ENCODE measurements at places on chromosomes 12 and 14. TPM values are rescaled to one million over a fixed set of nuclear protein-coding genes. Genes with fewer than 3 reads are reported as not detected.
A peak's percentile ranks its signal among the peaks of the same experiment; 100 is the strongest.

GRCh38 chr14:69715725-69716477 lies 51.0 kb upstream of the SRSF5 start:
- DNase-seq = no peak

- DNase-seq = no peak
These were observed 441 bp downstream of the E2F7 start for GRCh38 chr12:77064896-77065360.

DNA sequence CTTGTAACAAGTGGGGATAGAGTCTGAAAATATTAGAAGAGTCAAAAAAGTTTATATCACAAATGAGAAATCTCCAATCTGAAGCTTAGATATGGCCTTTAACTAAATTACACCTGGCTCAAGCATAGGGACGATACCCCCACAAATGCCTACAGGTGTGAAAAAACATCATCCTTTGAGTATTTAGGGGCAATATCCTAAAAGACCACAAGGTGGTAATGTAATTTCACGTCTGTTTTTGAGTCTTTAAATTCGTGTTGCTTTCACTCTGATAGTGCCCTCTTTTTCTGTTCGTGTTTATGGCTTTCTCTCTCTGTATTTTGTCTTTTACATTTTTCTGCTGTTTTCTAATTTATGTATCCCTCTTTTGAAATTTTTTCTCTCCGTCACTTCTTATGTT lies 84.3 kb downstream of the ETNK1 start:
- DNase-seq = no peak

GRCh38 chr12:19994968-19995367 lies 373.4 kb upstream of the PDE3A start:
- DNase-seq = no peak

DNA sequence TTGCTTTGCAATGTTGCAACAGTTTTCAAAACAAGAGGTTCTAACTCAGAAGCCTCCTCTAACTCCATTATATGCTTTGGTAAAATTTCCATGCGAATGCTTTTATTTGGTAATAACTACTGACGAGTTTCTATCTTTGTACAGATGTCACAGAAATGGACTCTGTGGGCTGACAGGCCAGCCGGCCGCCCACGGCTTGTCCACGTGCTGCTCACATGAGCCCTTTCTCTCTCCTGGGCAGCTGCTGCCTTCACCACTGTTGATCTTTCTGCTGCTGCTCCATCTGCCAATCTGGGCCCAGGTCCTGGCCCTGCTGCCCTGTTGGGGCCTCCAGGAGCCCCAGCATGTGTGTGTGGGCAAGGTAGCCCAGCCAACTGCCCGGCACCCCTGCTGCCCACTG lies 168.2 kb upstream of the TMEM132C start:
- DNase-seq = no peak

- no peak for DNase-seq
These were observed 174.8 kb downstream of the PELI2 start for GRCh38 chr14:56292970-56293369.

GRCh38 chr14:64704143-64704742 lies at the start of gene PLEKHG3:
PLEKHG3 (plus strand) TSS chr14:64704424; CDS start chr14:64727632, 23,208 bp downstream.
- peak; percentile 92 for DNase-seq

- DNase-seq = no peak
These were observed 22.6 kb upstream of the IRF2BPL start for GRCh38 chr14:77051116-77051515.

GRCh38 chr12:120235369-120236323 lies 29.9 kb downstream of the PXN start:
- no peak for DNase-seq

DNA sequence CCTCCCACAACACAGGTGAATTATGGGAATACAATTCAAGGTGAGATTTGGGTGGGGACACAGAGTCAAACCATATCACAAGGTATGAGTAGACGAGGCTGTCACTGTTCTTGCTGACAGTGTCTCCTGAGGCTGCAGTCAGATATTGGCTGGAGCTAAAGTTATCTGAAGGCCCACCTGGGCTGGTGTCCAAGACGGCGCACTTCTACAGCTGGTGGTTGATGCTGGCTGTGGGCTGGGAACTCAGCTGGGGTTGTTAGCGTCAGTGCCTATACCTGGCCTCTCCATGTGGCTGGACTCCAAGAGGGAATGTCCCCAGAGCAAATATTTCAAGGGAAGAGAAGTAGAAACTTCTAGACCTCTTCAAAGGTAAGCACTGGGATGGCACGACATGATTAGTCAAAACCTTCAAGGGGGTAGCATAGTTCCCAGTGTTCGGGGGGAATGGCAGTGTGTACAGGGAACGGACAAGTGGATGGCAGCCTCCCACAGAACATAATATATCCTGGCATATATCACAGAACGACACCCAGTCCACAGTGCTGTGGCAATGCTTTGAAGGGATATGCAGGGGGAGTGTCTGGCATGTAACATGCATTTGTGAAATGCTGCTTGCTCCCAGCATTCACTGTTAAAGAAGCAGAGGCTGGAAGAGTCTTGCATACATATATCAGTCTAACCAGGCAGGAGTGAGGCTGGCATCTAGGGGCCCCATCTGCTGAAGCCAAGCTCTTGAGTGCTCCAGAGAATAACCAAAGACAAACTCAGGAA lies 126.7 kb upstream of the RFLNA start:
- DNase-seq = no peak

DNA sequence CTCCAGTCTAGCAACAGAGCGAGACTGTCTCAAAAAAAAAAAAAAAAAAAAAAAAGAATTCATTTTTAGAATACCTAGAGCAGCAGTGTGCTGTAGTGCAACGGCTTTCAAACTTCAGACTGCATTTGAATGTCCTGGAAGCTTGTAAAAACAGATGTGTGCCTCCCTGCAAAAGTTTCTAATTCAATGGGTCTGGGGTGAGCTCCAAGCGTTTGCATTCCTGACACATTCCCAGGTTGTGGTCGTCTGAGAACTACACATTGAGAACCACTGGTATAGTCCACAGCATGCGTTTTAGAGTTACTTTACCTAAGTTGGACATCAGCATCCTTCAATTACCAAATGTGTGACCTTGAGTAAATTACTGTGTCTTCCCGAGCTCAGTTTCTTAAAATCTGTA lies 816.8 kb downstream of the NRXN3 start:
- DNase-seq = no peak

- DNase-seq = no peak
These were observed 5.3 kb downstream of the GSC start for GRCh38 chr14:94764573-94764972.

DNA sequence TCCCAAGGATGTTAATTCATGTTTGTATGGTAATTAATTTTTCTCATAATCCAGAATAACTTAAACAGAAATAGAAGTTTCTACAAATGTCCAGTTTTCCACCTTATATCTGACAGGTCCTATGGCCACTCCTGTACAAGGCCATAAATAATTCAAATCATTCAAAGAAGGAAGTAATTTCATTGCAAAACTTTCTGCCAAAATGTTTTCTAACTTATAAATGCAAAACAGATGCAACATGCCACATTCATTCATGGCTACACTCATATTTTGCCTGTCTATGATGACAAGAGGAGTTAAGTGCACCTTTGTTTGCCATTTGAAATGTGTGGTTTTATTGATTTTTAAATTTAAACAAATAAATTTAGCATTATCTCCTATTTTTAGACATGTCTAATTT lies 34.4 kb downstream of the ITPR2 start:
- no peak for DNase-seq

GRCh38 chr12:14984036-14984435 lies 11.2 kb downstream of the PDE6H start:
- no peak for DNase-seq

GRCh38 chr14:37641117-37641516 lies 45.7 kb downstream of the TTC6 start:
- DNase-seq = no peak

DNA sequence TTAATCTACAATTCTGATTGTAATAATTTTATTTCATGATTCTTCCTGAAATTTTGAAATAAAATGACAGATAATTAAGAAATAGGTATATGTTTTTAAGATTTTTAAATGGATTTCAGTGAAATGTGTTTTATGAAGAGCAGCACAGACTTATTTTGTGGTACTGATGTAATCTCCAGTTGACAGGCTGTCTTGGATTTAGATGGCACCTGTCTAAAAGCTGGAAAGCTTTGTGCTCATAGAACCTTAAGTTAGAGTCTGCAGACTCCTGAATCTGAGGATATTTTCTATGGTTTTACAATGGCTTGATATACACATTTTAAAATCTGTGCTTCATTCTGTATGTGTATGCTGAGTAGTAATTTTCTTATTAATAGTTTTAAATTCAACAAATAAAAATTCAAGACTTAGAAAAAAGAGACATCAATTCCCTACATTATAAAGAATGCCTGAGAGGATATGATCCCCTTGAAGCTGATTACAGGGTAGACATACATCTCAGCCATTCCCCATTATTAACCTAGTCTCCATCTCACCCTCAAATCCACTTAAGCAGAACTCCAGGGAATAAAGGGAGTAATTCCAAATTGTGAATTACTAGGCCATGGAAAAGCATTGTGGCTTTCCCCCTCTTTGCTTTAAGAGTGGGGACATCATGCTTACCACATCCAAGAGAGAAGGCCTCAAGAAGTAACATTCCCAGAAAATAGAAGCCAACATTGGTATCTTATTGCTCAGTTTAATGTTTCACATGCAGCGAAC lies 33.7 kb upstream of the ACSS3 start:
- no peak for DNase-seq

DNA sequence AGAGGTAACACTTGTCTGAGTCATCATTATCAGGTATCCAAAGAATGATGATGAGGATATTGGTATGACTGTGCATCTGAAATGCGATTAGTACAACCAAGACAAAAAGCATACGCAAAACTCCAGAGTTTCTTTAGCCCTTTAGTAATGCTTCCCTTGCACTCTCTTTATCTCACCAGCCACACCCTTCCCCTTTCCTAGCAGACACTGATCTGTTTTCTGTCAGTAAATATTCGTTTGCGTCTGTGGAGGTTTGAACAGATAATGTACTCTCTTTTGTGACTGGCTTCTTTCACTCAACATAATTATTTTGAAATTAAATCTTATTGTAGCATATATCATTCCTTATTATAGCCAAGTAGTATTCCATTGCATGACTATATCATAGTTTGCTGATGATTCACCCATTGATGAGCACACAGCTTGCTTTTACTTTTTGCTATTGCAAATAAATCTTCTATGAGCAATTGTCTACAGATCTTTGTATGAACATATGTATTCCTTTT lies 775.7 kb downstream of the SLC6A15 start:
- DNase-seq = no peak

- DNase-seq = no peak
These were observed 3.3 kb upstream of the PAPLN start for GRCh38 chr14:73234029-73234428.

- no peak for DNase-seq
These were observed 24.2 kb downstream of the ST8SIA1 start for GRCh38 chr12:22310275-22310674.

DNA sequence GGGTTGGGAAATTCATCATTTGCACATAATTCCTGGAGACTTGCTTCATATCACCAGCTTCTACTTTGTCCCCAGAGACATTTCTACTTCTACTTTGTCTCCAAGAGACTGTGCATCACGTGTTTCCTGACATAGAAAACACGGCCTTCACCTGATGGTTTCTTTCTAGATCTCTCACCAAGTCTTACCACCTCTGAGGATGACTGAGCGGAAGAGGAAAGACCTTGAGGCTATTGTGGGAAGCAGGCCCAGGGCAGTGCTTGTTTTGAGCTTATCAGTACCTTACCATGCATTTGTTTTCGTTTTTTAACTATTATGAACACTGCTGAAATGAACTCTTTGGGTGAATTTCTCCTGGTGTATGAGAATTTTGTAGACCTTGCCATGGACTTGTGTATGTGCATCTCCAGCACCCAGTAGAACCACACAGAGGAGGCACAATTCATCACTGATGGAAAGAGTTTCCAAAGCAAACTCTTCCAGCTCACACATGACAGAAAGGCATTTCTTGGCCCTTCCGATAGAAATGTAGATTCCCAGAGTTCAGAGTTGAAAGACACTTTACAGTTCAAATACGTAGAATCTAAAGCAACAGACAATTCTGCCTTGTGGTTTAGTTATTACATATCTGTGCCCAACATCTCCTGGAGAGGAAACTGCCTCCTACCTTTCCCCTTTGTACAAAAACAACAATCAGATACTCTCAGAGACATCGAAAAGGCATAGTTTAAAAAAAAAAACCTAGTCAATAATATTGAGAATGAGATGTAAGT lies 434.7 kb downstream of the FUT8 start:
- DNase-seq = no peak

DNA sequence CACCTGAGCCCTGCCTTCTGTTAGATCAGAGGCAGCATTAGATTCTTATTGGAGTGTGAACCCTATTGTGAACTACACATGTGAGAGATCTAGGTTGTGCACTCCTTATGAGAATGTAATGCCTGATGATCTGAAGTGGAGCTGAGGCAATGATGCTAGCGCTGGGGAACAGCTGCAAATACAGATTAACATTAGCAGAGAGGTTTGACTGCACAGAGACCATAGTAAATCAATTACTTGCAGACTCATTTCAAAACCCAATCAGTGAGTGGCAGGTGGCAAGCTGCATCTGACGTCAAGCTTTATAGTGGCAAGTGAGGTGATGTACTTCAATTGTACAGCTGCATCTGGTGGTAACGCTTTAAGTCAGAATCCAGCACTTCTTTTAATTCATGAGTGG lies 141.6 kb downstream of the GPHN start:
- no peak for DNase-seq

DNA sequence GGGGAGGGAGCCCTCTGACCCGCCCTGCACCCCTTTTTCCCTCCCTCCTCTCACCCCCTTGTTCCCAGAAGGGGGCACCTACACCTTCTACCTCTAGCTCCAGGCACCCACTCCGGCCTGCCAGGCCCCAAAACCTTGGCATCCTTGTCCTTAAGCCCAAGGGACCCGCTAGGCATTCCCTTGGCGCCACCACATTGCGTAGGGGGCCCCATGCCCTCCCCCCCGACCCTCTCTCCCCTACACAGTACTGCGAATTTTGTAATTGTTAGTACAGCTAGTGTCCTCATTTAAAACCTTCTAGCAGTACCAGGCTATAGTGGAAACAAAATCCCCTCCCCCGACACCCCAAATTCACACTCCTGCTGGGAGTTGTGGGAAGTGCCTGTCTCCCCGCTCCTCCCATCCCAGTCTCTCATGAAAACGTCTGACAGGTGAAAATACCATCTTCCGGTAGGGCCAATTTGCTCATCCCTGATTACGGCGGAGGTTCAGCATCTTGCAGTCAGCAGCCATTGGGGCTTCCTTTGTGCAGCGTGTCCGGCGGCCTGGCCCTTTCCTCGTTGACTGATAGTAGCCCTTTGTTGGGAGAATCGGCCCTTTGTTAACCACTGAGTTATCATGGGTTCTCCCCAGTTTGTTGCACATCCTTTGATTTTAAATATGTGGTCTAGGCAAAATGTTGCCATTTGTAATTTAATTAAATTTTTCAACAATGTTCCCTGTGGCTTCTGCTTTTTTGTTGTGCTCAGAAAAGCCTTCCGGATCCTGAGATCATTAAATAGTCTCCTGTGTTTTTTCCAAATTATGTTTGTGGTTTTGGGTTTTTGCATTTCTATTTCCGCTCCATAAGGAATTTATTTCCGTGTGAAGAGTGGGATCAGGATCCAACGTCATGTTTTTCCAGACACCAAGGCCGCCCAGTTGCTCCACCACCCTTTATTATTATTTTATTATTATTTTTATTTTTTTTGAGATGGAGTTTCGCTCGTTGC lies 7.9 kb upstream of the CEP170B start:
- DNase-seq = no peak

Gene GDF11
- 18.3 TPM for total RNA-seq

Gene KRT71
- total RNA-seq = not detected

Gene RNASE7
- not detected for total RNA-seq

Gene KRT80
- total RNA-seq = 10.7 TPM

Gene SELPLG
- 2.9 TPM for total RNA-seq

Gene PSMB5
- total RNA-seq = 207 TPM

Gene MIP
- not detected for total RNA-seq

Gene AKAP5
- total RNA-seq = 4.2 TPM

Gene GTF2A1
- total RNA-seq = 43.0 TPM

Gene RFX4
- total RNA-seq = not detected

Gene AP4S1
- 8.5 TPM for total RNA-seq
